Activated CD8-positive, alpha-beta memory T cell treated with anti-CD3 and anti-CD28 coated beads, Interleukin-2, amount 50 U/mL, for 48 hours (primary cell): ENCODE measurements at places on chromosomes 1 and 21.

- no peak for DNase-seq
These were observed 20.1 kb downstream of the DYRK3 start for GRCh38 chr1:206655471-206655882.

DNA sequence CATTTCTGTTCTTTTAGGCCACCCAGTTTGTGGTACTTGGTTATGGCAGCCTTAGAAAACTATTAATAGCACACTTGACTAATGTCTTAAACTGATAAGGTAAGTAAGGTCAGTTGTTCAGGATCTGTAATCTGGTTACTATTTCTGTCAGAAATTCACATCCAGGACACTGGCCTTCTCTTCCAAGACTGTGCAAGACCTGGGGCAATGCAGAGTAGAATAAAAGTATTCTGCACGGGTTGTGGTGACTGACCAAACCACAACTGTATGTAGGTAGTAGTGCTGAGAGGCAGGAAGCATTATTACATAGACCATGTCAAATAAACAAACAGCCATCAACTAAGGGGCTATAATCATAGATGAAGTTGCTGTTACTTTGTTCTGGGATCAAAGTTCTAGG, 46.7 kb downstream of the WARS2 start:
- DNase-seq = no peak

DNA sequence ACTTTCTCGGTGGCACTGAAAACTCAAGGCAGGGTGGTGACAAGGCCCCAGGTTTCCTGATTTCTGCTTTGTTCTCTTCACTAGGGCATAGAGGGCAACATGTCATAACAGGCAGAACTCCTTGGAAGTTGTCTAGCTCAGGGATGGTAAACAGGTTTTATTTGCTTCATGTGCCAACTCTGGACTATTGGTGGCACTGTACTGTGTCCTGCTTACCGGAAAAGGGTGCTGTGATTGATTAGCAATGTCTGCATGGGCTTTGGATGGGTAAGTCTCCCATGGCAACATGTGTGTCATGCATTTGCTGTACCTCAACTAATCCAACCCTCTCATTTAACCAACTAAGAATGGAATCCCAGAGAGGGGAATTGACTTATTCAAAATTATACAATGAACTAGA, 70.7 kb upstream of the USP24 start:
- DNase-seq = peak; percentile 22

GRCh38 chr1:248918131-248918530, 12.1 kb downstream of the PGBD2 start:
- no peak for DNase-seq

- no peak for DNase-seq
These were observed 75.3 kb downstream of the PEX14 start for GRCh38 chr1:10549904-10550664.

- no peak for DNase-seq
These were observed 120.4 kb downstream of the TOMM20 start for GRCh38 chr1:235008239-235008638.
